Stimulated activated CD4-positive, alpha-beta T cell treated with anti-CD3 and anti-CD28 coated beads, Interleukin-1b, Interleukin-23, amount 100 ng/mL, for 4 hours (primary cell): ENCODE measurements at places on chromosomes 7 and 10.

DNA sequence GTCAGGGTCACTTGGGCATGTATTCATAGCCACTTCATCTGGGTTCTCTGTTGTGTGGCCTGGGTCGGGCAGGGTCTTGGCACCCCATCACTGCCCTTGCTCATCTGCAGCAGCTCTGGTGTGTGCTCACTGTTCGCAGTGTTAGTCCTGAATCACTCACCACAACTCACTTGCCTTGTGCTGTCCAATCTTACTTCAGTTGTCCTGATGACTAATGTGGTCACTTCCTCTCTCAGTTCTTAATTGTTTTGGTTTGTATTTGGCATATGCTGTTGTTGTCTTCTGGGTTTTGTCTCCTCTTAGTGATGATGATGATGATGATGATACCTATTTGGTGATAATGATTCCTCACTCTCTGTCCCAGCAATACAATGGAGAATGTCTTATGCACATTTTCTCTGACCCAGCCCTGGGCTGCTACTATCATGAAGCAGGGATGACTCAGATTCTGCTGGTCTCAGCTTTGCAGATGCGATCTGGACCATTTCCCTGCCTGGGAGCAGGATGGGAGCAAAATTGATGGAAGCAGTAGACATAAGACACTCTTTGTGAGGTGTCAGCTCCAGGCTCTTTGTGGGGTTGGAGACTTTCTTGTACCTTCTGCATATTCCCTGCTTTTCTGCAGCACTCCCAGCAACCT, 17.0 kb downstream of the ADRA2A start:
- no peak for DNase-seq

GRCh38 chr10:34116681-34117271, 698.3 kb downstream of the PARD3 start:
- no peak for DNase-seq

GRCh38 chr7:5679813-5680473, 101.5 kb downstream of the RNF216 start:
- no peak for DNase-seq

DNA sequence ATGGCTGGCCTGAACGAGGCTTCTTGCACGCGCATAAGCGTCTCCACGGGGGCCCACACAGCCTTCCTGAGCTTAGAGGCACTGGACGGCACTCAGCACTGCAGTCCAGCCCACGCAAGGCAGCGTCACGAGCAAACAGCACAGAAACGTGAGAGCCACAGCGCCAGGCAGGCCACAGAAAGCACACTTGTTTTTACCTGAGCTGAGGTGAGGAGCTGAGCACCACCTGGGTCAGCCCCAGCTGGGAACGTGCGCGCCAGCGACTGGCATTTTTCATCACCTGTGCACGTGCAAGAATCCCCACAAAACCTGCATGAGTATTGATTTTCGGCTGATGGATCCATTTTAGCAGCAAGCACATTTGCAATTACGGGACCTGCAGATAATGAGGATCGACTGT, 26.7 kb downstream of the IQCE start:
- no peak for DNase-seq

DNA sequence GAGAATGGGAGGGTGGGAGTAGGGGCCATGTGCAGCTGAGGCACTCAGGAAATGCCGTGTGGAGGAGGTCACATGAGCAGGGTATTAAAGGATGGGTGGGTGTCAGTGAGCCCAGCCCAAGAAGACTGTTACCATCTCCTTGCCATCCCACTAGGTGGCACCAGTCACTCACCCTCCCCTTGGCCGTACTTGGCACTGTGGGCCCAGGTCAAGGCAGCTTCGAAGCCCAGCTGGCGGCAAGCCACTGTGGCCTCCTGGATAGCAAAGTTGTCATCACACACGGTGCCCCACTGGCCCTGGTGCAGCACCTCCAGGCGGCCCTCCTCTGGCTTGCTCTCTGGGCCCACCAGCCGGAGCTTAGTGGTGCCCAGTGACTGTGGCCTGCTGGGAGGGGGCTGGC, 5.4 kb downstream of the LOXL4 start:
- no peak for DNase-seq

- no peak for DNase-seq
Observed at GRCh38 chr7:44971902-44972441, 6.8 kb downstream of the MYO1G start.

DNA sequence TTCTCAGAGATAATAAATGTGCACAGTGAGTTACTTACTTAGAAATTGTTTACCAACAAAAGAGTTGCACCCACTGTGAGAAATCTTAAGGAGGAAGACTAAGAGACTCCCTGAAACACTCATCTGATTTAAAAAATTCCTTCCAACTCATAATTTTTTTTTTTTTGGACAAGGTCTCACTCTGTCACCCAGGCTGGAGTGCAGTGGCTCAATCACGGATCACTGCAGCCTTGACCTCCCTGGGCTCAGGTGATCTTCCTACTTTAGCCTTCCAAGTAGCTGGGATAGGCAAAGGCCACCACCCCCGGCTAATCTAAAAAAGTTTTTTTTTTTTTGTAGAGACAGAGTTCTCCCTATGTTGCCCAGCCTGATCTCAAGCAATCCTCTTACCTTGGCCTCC, 36.0 kb downstream of the MALSU1 start:
- no peak for DNase-seq

- DNase-seq: no peak
Observed at GRCh38 chr7:18540396-18540795, 44.8 kb downstream of the HDAC9 start.

GRCh38 chr7:77327932-77328628, 88.1 kb downstream of the GSAP start:
- no peak for DNase-seq

DNA sequence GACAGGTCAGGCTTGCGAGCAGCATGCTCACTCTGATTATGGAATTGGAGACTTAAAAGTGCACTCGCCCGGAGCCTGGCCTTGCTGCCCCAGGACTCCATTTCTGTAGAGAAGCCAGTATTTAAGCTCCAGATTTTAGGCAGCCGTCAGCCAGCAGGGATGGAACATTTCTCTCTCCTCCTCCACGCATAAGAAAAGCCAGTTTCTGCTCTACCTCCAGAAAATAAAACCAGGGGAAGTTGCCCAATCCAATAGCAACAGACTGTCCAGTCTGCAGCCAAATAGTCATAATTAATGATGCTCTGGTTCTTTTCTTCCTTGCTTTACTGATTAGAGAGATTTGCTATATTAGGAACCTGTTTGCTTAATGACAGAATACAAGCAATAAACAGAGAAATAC, 203.2 kb downstream of the GFRA1 start:
- no peak for DNase-seq

GRCh38 chr7:32588657-32589056, 93.4 kb downstream of the AVL9 start:
- DNase-seq: no peak

- DNase-seq: no peak
Observed at GRCh38 chr7:116772423-116772863, 89.9 kb upstream of the CAPZA2 start.
